Hepatocyte (in vitro differentiated cells): ENCODE measurements at places on chromosomes 1 and 21. TPM values are rescaled to one million over a fixed set of nuclear protein-coding genes. Genes with fewer than 3 reads are reported as not detected.

Gene C1QTNF12
- total RNA-seq, result 3.8 and 4.1 TPM in 2 replicates

Gene SERPINC1
- 123 and 125 TPM in 2 replicates for total RNA-seq

DNA sequence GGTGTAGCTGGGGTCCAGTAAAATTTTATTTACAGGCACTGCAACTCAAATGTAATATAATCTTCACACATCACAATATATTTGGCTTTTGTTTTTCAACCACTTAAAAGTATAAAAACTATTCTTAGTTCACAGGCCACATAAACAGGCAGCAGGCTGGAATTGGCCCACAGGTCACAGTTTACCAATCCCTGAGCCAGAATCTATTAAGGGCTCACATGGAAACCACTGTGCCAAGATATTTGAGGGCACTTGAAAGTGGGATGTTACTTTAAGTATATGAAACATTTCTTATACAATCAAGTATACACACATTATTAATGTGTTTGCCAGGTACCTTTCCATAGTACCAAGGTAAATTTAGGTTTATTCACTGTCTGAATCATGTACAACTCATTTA lies 71.9 kb upstream of the PRDX6 start:
- no peaks in the 10 kb centered on the region for H3K27me3 ChIP-seq
- H3K4me1 ChIP-seq, result no peaks in the 10 kb centered on the region
- no peak for DNase-seq
- H3K36me3 ChIP-seq, result no peaks in the 10 kb centered on the region
- no peak overlapping the region for H3K27ac ChIP-seq

GRCh38 chr1:61131716-61132115 lies 49.4 kb downstream of the NFIA start:
- peaks cover 17% of the 10 kb centered on the region for H3K4me1 ChIP-seq
- no peak overlapping the region for H3K4me3 ChIP-seq
- no peaks in the 10 kb centered on the region for H3K36me3 ChIP-seq
- DNase-seq, result no peak
- H3K27ac ChIP-seq, result peak overlapping the region; percentile 86

DNA sequence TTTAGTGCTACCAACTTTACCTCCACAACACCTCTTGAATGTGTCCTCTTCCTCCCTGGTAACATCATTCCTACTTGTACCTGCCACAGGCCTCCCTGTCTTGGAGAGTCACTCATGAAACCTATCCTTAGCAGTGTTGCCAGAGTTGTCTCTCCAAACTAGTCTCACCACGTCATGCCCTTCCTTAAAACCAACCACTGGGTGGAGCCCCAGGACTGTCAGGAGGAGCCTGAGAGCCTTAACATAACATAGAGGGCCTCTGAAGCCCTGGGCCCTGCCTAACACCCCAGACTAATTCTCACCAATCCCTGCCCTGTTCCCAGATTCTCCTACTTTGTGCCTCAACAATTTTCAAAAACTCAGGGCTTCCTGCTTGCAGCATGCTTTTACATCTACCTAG lies 65.3 kb downstream of the ZNF697 start:
- H3K36me3 ChIP-seq, result no peaks in the 10 kb centered on the region
- H3K27ac ChIP-seq, result no peak overlapping the region
- H3K27me3 ChIP-seq, result no peaks in the 10 kb centered on the region
- no peak overlapping the region for H3K4me3 ChIP-seq

DNA sequence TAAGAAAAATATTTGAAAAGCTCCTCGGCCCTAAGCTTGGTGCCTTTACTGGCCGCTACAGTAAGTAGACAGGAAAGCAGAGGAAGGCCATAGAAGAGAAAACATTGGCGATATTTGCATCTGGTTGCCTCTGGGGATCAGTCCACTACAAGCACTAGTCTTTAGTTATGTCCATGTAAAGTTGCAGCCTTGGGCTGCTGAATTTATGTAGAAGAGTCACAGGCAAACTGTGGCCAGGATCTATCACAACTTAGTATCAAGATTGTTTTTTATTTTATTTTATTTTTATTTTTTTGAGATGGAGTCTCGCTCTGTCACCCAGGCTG lies 228.7 kb upstream of the CAMK1G start:
- DNase-seq, result no peak
- H3K4me1 ChIP-seq, result peaks cover 7% of the 10 kb centered on the region
- H3K27me3 ChIP-seq, result no peaks in the 10 kb centered on the region

- no peaks in the 10 kb centered on the region for H3K4me1 ChIP-seq
- no peak overlapping the region for H3K4me3 ChIP-seq
- no peak for DNase-seq
- no peak overlapping the region for H3K27ac ChIP-seq
These were observed 627.4 kb upstream of the NR5A2 start for GRCh38 chr1:199399996-199400724.

DNA sequence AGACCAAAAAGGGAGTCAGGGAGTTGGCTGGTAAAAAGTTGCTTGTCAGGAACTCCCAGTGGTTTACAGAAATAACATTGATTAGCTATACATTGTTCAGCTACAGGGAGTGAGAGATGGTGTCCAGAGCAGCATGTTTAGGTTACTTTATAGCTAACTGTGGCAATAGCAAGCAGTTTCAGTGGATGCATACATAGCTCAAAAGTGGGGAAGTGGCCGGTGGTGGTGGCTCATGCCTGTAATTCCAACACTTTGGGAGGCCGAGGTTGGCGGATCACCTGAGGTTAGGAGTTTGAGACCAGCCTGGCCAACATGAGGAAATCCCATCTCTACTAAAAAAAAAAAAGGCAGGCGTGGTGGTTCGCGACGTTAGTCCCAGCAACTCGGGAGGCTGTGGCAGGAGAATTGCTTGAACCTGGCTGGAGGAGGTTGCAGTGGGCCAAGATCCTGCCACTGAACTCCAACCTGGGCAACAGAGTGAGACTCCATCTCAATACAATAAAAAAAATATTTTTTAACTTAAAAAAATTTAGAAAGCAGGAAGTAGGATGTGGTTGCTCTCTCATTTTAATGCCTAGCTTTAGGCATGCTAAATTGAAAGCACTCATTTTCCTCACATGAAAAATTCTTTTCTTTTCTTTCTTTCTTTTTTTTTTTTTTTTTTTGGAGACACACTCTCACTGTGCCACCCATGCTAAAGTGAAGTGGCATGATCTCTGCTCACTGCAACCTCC lies 109.7 kb downstream of the PPIAL4G start:
- no peaks in the 10 kb centered on the region for H3K36me3 ChIP-seq
- H3K4me1 ChIP-seq, result no peaks in the 10 kb centered on the region
- H3K4me3 ChIP-seq, result no peak overlapping the region

DNA sequence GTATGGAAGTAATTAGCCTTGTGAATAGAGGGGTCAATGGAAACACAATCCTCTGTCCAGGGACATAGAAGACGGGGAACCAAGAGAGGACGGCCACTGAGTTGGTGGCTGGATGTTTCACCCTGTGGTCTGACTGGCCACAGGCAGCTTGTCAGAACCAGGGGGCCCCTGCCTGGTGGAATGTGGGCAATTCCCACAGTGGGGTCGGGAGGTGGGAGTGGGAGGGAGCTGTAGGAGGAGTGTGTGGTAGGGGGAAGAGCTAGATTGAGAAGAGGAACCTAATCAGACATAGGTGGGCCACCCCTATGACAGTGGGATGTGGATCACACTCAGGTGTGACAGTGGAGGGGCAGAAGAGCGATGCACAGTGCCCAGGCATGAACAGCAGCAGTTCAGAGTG lies 31.3 kb downstream of the TRIM62 start:
- peaks cover 12% of the 10 kb centered on the region for H3K4me1 ChIP-seq
- no peak overlapping the region for H3K4me3 ChIP-seq
- H3K36me3 ChIP-seq, result no peaks in the 10 kb centered on the region

DNA sequence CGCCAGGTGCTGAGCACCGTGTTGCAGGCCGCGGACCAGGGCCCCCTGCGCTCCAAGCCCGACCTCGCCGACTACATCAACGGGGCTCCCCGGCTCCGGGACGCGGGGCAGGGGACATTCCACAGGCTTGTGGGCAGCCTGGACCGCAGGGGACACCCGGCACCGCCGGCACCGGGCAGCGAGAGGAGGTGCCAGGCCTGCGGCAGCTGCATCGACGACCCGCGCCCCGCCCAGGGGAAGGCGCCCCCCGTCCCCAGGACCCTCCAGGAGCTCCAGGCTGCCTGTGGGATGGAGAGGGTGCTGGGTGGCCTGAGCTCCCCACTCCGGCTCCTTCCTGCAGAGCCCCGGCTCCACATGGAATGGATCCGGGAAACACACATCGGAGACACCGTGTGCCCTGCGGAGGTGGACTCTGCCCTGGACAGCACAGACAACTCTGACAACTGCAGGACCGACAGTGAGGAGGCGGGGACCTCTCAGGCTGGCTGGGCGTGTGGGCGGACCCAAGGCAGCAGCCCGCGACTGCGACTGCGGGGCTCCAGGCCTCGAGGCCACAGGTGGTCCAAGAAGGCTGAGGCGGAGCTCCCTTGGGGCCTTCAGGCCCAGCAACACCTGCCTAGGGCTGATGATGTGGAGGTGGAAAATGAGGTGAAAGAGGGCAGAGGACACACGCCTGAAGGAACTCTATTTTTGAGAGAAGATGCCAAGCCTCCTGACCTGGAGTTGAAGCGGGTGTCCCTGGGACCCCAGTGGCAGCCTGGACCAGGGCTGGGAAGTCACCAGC lies 22.8 kb downstream of the KIAA1614 start:
- no peaks in the 10 kb centered on the region for H3K27me3 ChIP-seq
- H3K36me3 ChIP-seq, result no peaks in the 10 kb centered on the region
- no peak overlapping the region for H3K27ac ChIP-seq
- H3K4me1 ChIP-seq, result no peaks in the 10 kb centered on the region

- H3K27ac ChIP-seq, result no peak overlapping the region
- no peak for DNase-seq
- no peaks in the 10 kb centered on the region for H3K36me3 ChIP-seq
- H3K4me3 ChIP-seq, result no peak overlapping the region
- H3K4me1 ChIP-seq, result no peaks in the 10 kb centered on the region
These were observed 16.6 kb upstream of the IL19 start for GRCh38 chr1:206754011-206754410.

DNA sequence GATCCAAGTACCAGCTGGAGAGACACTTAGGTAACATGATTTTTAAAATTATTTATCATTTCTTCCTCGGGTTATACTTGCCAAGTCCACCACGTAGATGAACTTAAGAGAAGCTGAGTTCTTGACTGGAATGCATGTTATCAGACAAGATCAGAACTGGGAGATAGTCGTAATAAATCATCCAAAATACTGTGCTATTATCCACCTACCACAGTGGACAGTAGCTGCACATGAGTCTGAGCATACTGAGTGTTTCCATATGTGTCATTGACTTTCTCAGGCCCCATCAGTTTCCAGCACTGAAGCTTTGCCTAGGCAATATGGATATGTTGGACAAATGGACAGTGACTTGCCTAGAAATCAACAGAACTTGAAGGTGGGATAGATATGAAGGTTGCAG lies 77.9 kb upstream of the RRP15 start:
- DNase-seq, result no peak
- no peak overlapping the region for H3K27ac ChIP-seq
- H3K27me3 ChIP-seq, result no peaks in the 10 kb centered on the region
- H3K4me1 ChIP-seq, result no peaks in the 10 kb centered on the region
- H3K36me3 ChIP-seq, result no peaks in the 10 kb centered on the region
- no peak overlapping the region for H3K4me3 ChIP-seq

DNA sequence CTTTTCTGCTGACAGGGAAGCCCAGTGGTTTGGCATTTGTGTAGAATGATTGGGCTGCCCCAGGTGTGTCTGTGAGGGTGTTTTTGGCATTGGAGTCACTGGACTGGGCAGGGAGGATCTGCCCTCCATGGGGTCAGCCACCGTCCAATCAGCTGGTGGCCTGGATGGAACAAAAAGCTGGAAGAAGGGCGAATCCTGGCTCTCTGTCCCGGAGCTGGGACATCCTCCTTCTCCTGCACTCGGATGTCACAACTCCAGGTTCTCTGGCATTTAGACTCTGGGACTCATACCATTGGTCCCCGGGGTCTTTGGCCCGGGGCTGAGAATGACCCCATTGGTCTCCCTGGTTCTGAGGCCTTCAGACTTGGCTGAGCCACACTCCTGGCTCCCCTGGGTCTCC lies 11.2 kb downstream of the SPSB1 start:
- no peak for DNase-seq
- H3K27ac ChIP-seq, result no peak overlapping the region
- H3K27me3 ChIP-seq, result no peaks in the 10 kb centered on the region
- H3K4me3 ChIP-seq, result no peak overlapping the region
- no peaks in the 10 kb centered on the region for H3K36me3 ChIP-seq
- H3K4me1 ChIP-seq, result peaks cover 31% of the 10 kb centered on the region

DNA sequence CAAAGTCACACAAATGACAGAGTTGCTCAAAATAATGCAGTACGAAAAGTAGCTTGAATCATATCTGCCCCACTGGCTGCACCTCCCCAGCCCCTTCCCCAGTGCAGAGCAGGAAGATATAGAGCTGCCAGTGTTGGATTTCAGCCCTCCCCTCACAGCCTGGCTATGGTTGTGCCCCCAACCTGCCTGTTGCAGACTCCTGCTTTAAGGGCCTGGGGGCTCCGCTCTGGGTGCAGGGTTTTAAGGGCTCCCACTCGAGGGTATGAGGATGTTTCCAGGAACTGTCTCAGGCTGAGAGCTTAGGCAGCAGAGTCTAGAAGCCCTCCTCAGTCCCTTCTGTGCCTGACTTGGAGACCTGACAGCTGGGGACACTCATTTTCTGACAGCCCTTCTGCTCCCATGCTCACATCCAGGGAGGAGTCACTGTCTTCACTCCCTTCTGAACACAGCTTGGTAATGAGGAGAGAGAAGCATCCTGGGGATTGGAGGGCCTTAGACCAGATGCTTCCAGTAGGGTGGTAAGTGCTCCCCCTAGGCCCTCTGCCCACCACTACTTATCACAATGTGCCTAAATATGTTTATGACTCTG lies 4.6 kb downstream of the S100A9 start:
- no peak for DNase-seq
- H3K4me3 ChIP-seq, result no peak overlapping the region
- no peaks in the 10 kb centered on the region for H3K36me3 ChIP-seq
- H3K27ac ChIP-seq, result no peak overlapping the region
- H3K27me3 ChIP-seq, result peaks cover 4% of the 10 kb centered on the region
- H3K4me1 ChIP-seq, result no peaks in the 10 kb centered on the region

DNA sequence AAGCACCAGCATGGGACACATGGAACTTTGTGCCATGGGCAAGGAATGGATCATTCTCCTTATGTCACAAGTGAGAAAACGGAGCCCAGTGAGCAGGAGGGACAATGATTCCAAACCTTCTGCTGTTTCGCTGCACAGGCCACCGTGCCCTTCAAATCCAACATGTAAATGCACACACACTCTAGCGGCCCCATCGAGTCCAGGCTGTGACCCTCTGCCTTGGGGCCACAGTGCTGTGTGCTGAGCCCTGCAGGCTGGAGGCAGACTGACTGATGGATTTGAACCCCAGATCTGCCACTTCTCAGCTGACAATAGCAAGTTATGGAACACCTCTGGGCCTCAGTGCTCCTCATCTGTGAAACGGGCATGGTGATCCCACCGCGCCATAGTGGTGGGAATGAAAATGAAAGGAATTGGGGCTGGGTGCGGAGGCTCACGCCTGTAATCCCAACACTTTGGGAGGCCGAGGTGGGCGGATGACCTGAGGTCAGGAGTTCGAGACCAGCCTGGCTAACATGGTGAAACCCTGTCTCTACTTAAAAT lies 63.6 kb downstream of the ALPL start:
- no peak for DNase-seq
- no peaks in the 10 kb centered on the region for H3K36me3 ChIP-seq
- H3K27ac ChIP-seq, result no peak overlapping the region
- no peak overlapping the region for H3K4me3 ChIP-seq

- H3K36me3 ChIP-seq, result no peaks in the 10 kb centered on the region
- DNase-seq, result no peak
- no peak overlapping the region for H3K4me3 ChIP-seq
- no peaks in the 10 kb centered on the region for H3K4me1 ChIP-seq
These were observed 244.4 kb downstream of the LRRIQ3 start for GRCh38 chr1:73953586-73953985.

- no peaks in the 10 kb centered on the region for H3K4me1 ChIP-seq
- no peaks in the 10 kb centered on the region for H3K36me3 ChIP-seq
- H3K27me3 ChIP-seq, result no peaks in the 10 kb centered on the region
- H3K27ac ChIP-seq, result no peak overlapping the region
- DNase-seq, result no peak
These were observed 157.1 kb downstream of the PTPRU start for GRCh38 chr1:29393451-29393826.
